ENCODE measurements at places on chromosomes 1 and 21.

DNA sequence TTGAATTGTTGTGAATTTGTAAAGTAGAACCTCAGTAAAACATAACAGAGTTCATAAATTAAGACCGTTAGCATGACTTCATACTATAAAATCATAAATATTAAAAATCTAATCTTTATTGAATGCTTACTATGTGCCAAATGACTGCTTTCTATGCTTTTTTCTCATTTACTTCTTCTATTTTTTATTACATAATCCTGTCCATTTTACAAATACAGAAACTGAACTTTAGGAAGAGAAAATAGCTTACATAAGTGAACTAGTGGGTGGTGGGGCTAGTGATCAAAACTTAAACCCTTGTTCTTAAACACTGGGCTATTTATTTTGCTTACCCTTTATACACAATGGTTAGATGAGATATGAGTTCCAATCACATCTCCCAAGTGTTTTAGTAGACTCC, 122.3 kb downstream of the ZC3H11B start:
- DNase-seq, result no peak

DNA sequence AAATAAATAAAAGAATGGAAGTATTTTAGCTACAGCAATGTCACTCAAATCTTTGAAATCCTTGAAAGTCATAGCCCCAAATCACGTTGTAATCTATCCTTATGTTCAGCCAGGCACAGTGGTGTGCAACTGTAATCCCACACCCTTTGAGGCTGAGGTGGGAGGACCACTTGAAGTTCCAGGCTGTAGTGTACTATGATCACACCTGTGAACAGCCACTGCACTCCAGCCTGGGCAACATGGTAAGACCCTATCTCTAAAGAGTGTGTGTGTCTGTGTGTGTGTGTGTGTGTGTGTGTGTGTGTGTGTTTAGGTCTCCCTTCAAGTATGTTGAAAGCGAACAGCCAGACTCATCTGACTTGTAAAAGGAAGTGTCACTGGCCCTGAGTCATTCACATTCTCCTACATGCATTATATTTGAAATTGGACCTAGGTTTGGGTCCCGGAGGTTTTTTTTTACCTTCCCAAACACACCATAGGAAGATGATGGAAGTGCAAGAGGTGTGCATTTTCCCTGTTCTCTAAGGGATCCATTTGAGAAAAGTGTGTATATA, 50.1 kb downstream of the ZNF281 start:
- DNase-seq, result no peak

DNA sequence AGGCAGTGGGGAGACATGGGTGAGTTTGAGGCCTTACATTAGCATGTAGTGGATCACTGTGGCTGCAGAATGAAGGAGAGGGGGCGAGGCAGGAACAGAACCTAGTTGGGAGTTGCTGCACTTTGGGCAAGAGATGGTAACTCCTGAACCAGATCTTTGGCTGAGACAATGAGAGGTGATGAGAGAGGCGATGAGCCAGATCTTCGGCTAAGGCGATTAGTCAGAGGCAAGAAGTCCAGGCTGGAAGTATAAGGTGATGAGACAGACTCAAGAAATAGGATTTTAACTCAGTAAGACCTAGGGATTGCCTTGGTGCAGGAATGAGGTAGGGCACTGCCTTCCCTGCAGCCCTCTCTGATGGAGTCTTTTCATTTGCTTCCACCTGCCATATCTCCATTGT, 9.1 kb upstream of the ARTN start:
- peak; percentile 39 for DNase-seq

DNA sequence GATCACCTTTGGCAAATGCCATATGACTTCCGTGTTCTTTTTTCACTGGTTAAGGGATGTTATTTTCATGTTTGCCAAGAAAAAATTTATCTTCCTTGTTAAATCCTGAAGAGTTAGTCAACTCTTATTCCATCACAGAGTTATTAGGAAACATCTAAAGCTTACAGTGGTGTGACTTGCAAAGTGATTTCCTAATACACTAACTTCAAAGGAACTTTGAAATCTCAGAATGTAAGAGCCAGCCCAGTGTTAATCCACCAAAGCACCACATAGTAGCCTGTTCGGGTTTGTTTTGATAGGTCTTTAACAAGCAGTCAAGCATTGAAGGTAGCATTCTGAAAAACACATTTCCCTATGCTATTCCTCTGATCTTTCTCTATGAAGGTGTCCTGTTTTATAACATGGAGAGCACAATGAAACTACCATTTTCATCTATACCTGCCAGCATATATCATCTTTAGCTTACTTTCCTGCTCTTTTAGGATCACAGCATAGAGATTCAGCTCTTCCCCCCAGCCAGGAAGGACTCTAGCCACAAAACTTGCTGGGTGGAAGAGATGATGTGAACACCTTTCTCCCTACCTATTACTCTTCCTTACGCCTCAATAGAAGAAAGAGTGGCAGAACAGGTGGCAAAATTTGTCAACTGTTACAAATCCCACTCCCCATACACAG, 82.4 kb upstream of the MAGI3 start:
- peak; percentile 9 for DNase-seq

DNA sequence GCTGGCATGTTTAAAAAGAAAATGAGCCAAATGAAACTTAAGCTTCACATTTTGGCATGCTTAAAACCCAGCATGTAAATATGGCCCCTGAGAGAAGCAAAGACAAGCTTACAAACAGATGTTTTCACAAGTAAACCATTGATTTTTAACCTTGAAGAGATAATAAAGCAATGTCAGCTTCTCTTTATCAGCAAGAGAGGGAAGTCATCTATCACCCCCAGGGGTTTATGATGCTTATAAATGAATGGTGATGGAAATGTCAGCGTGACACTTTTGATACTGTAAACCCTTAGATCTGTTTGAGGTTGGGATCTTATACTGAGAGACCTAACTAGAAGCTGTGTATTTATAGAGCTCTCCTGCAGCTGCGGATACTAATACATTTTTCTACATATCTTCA, 471.3 kb downstream of the PLA2G4A start:
- DNase-seq, result no peak

DNA sequence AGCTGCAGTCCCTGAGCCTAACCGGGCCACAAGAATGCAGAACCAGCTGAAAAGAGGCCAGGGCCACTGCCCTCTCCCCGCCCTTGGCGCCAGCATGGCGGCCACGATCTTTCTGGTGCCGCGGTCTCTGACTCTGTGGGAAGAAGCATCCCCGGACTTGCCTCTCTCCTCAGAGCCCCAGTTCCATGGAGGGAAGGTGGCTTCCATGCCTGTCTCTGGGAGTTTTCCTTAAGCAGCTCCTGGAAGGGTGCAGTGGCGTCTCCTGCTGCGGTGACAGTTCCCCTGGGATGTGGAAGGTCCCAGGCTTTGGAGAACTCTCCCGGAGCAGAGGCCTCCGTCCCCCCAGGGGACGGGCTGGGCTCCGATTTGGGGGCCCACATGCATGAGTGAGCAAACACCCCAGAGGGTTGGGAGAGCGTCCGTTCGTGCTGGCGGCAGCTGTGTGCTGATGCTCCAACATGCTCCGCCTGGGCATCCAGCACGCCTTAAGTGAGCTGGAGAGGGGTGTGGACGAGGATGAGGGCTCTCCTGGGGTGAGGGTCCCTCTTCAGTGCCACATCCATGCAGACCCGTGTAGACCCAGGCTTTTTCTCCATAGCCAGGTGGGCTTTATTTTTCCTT, 109.8 kb upstream of the COL6A1 start:
- DNase-seq, result no peak

- no peak for DNase-seq
Observed at GRCh38 chr1:63799820-63800219, 26.0 kb downstream of the ROR1 start.

GRCh38 chr1:40742363-40743061, 41.1 kb upstream of the KCNQ4 start:
- DNase-seq, result no peak

DNA sequence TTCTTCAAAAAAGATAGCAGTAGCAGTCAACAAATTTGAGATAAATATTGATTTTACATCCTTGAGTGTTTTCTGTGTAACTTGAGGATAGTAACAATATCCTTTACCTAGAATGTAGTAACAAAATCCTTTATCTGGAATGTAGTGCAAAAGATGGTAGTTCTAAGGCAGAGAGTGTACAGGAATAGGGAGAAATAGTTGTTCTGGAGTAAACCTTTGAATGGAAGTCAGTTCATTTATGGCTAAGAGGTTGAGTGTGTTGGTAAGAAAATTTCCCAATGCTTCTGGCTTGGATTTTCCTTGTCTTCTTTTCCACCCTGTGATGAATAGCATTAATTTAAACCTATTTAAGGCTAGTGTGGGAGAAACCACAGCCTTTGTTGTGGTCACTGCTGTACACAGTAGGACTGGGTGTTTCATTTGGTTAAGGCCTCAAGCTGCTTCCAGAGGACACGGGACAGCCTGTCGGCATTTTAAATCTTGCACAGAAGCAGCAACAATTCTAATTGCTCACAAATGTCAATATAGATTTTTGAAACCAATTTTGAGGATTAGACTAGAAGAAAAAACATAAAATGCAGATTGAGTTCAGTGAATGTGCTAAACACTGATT, 11.3 kb downstream of the NFIA start:
- no peak for DNase-seq

GRCh38 chr1:42266253-42267135, 68.5 kb downstream of the FOXJ3 start:
- DNase-seq, result no peak

DNA sequence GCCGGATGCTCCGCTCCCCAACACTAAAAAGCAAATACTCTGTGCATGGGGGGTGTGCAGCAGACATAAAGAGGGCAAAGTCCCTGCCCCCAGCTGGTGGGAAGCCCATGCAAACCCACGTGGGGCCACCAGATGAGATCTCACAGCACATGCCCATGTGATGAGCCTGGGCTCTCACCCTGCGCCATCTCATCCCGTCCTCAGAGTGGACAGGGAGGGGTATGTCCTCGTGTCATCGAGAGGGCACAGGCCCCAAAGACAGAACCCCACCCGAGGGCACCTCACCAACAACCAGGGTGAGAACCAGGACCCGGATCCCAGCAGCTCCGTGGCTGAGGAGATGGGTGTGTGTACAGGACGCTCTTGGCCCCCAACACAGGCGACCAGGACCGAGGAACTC, 25.1 kb upstream of the ARHGEF16 start:
- no peak for DNase-seq

DNA sequence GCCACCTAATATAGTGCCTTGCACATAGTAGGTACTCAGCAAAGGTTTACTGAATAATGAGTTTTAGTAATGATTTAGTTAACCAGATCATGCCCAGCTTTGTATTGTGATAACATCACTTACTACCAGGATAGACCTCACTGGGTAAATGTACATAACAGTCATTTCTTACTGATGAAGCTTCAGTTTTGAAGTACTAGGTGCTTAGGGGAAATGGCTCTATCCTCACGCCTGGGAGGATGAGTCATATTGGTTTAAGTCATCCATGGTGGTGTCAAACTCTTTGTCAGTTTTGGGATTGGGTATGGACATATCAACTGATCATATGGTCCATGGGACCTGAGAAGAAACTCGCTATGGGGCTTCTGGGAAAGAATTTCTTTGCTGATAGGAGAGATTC, 90.6 kb upstream of the USP24 start:
- no peak for DNase-seq
